ENCODE measurements at places on chromosomes 7 and 10. TPM values are rescaled to one million over a fixed set of nuclear protein-coding genes. Genes with fewer than 3 reads are reported as not detected.
A peak's percentile ranks its signal among the peaks of the same experiment; 100 is the strongest.

DNA sequence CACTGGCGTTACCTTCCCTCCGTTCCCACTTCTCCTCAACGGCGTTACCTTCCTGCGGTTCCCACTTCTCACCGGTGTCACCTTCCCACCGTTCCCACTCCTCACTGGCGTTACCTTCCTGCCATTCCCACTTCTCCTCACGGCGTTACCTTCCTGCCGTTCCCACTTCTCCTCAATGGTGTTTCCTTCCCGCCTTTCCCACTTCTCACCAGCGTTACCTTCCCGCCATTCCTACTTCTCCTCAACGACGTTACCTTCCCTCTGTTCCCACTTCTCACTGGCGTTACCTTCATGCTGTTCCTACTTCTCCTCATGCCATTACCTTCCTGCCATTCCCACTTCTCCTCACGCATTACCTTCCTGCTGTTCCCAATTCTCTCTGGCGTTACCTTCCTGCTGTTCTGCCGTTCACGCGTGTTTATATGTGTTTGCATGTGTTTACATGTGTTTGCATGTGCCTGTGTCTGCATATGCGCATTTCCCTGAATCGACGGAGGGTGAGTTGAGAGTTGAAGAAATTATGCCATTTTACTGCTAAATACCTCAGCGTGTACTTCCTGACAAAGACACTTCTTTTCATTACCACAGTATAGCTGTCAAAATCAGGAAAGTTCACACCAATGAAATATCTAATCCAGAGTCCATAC is 23.2 kb upstream of the CFAP46 start:
- H3K36me3 ChIP-seq = no peaks in the 10 kb centered on the region
- H3K4me3 ChIP-seq = no peak overlapping the region
- H3K27ac ChIP-seq = no peak overlapping the region
- DNase-seq = no peak

VSTM2A gene
- total RNA-seq = 0.98 TPM

DNA sequence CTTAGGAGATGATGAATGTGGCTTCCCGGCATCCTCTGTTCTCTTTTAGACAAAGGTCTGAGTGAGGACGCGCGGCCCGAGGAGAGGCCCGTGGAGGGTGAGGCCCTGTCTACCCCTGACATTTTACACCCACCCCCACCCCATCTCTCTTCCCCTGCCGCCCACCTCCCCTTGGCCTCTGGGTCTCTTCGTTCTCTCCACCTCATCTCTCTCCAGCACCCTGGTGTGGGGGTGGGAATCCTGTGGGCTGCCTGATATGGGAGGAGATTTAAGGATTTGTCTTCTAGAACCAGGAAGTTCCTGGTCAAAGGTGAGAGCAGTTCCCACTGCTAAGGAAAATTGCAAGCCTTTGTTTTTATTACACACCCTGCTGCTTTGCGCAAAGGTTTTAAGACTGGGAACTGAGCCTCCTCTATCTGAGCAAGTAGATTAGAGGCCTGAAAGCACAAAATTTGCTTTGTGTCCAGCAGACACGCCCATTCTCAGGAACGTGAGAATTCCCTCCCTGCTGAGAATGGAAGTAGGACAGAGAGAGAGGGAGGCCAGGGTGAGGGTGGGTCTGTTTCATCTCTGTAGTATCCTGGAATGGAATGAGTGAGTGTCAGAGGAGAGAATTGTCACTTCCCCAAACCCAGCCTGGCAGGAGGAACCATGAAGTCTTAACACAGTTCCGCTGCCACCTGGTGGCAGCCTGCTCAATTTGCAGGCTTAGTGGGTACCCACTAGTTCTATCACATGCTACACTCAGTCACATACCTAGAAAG is 91.2 kb downstream of the GTF2IRD1 start:
- H3K4me3 ChIP-seq = no peak overlapping the region
- DNase-seq = peak; percentile 65
- no peak overlapping the region for H3K27ac ChIP-seq
- H3K27me3 ChIP-seq = no peaks in the 10 kb centered on the region
- peaks cover 32% of the 10 kb centered on the region for H3K36me3 ChIP-seq

- H3K27me3 ChIP-seq = no peaks in the 10 kb centered on the region
- no peak for DNase-seq
- H3K4me3 ChIP-seq = no peak overlapping the region
- peaks cover 27% of the 10 kb centered on the region for H3K4me1 ChIP-seq
Observed at GRCh38 chr7:155741805-155742204, 70.5 kb downstream of the SHH start.

DNA sequence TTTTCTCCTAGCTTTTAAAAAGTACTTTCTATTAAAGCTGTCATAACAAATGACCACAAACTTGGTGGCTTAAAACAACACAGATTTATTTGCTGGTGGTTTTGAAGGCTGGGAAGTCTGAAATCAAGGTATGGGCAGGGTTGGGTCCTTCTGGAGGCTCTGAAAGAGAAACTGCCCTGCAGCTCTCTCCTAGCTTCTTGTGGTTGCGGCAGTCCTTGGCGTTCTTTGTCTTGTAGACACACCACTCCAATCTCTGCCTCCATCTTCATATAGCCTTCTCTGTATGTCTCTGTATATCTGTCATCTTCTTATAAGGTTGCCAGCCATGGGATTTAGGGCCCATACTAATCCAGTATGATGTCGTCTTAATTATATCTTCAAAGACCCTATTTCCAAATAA is 79.4 kb upstream of the PRR15 start:
- no peaks in the 10 kb centered on the region for H3K36me3 ChIP-seq
- H3K27ac ChIP-seq = no peak overlapping the region
- no peak for DNase-seq
- H3K4me1 ChIP-seq = peaks cover 28% of the 10 kb centered on the region
- no peaks in the 10 kb centered on the region for H3K27me3 ChIP-seq

DNA sequence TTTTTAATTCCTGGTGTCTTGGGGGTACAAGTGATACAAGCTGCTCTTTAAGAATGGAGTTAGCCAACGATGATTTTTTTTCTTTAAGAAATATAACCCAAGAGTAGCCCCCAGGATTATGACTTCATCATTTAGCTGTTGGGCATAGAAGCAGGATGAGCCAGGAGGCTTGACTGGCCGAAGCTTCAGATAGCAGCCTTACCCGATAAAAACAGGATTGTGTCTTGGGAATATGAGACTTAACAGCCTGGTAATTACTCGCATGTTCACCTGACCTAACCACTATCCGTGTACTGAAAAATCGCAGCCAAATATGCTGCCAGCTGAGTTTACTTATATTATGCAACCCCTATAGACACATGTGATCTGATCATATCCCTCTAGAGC is 346.0 kb upstream of the BMPER start:
- H3K27ac ChIP-seq = no peak overlapping the region
- H3K4me3 ChIP-seq = no peak overlapping the region
- H3K36me3 ChIP-seq = no peaks in the 10 kb centered on the region
- DNase-seq = no peak

NODAL gene
- 41.1 TPM for total RNA-seq

DNA sequence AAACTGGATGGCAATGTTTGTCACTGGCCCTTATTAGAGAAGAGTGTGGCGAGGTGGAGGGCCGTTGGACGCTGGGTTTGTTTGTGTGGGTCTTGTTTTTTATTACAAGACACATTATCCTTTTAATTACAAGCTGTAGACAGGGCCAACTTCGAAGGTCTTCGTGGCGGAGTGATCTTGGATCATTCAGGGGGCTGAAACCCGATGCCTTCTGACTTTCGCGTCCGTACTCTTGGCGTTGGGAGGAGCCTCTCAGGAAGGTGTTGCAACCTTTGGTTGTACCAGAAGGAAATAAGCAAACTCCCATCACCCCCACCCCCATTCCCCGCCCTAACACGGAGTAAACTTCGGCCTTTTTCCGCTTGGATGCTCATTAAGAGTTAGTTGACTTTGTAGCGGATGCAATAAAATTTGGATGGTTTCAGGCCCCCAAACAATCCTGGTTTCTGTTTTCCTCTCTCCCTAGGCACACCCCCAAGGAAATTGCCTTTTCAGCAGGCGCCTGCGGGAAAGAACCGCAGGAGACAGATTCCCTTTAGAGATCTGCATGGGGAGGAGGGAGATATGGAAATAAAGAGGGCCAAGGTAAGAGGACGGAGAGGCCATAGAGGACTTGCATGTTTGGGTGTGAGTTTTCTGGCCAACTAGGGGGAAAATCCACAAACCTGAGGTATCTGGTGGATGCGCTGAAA is 294.5 kb upstream of the NFE2L3 start:
- H3K4me3 ChIP-seq = no peak overlapping the region
- peaks cover 42% of the 10 kb centered on the region for H3K4me1 ChIP-seq
- peak; percentile 56 for DNase-seq
- H3K27ac ChIP-seq = no peak overlapping the region
- peaks cover 25% of the 10 kb centered on the region for H3K27me3 ChIP-seq
- no peaks in the 10 kb centered on the region for H3K36me3 ChIP-seq

- no peak for DNase-seq
- H3K27ac ChIP-seq = no peak overlapping the region
- no peak overlapping the region for H3K4me3 ChIP-seq
- H3K27me3 ChIP-seq = no peaks in the 10 kb centered on the region
Observed at GRCh38 chr7:136687693-136688322, 180.6 kb upstream of the CHRM2 start.

PRLHR gene
- not detected for total RNA-seq

ZNF727 gene
- not detected for total RNA-seq

SPDYE2 gene
- 0.15 TPM for total RNA-seq

DNA sequence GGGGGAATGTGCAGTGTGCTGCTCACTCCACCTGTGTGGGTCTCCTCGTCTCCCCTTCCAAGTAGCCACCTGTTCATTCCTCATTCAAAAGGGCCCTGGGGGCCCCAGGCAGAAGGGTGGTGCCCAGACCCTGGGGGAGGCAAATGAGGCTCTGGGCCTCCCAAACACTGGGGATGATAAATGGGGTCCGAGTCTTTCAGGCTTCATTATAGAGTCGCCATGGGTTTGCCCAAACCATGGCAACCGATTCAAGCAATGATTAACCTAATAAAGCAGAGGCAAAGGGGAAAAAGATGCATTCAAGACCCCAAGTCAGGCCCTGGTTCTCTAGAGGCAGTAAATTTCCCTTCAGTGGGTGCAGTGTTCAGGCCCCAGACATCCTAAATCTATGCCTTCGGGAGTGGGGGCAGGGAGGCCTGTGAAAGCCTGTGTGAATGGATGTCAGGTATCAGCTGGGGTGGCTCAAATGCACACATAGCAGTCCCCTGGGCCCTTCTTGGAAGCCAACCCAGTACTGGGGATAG is 10.4 kb downstream of the NEUROG3 start:
- peaks cover 57% of the 10 kb centered on the region for H3K27me3 ChIP-seq
- peaks cover 15% of the 10 kb centered on the region for H3K4me1 ChIP-seq
- H3K36me3 ChIP-seq = no peaks in the 10 kb centered on the region
- no peak for DNase-seq
- H3K27ac ChIP-seq = no peak overlapping the region
- no peak overlapping the region for H3K4me3 ChIP-seq

DNA sequence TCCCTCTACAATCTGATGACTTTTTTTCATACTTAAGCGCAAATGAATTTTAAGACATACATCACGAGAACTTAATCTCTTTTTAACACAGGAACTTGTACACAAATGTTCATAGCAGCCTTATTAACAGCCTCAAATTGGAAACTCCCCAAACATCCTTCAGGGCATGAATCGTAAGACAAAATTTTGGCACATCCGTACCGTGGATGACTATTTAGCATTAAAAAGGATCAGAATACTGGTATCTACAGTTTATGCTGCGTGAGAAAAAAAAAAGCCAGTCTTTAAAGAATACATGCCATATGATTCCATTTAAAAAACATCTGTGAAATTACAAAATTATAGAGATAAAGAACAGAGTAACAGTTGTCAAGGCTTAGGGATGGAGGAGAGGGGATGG is 46.8 kb downstream of the PDE1C start:
- no peak overlapping the region for H3K27ac ChIP-seq
- DNase-seq = no peak
- H3K4me3 ChIP-seq = no peak overlapping the region
- H3K36me3 ChIP-seq = no peaks in the 10 kb centered on the region

PIK3CG gene
- total RNA-seq = 0.11 TPM

- H3K27ac ChIP-seq = no peak overlapping the region
- peak overlapping the region; percentile 48 for H3K4me3 ChIP-seq
Observed at GRCh38 chr10:23094786-23095403, 484 bp upstream of the MSRB2 start.

GRCh38 chr7:11754933-11755332 is 77.1 kb downstream of the THSD7A start:
- H3K4me3 ChIP-seq = no peak overlapping the region
- DNase-seq = no peak
- H3K4me1 ChIP-seq = no peaks in the 10 kb centered on the region
- no peaks in the 10 kb centered on the region for H3K27me3 ChIP-seq

- peak overlapping the region; percentile 80 for H3K27ac ChIP-seq
- DNase-seq = peak; percentile 84
- peaks cover 25% of the 10 kb centered on the region for H3K4me1 ChIP-seq
- no peaks in the 10 kb centered on the region for H3K36me3 ChIP-seq
- H3K27me3 ChIP-seq = peaks cover 40% of the 10 kb centered on the region
Observed at GRCh38 chr10:28668363-28669226, 8.7 kb upstream of the BAMBI start.

DNA sequence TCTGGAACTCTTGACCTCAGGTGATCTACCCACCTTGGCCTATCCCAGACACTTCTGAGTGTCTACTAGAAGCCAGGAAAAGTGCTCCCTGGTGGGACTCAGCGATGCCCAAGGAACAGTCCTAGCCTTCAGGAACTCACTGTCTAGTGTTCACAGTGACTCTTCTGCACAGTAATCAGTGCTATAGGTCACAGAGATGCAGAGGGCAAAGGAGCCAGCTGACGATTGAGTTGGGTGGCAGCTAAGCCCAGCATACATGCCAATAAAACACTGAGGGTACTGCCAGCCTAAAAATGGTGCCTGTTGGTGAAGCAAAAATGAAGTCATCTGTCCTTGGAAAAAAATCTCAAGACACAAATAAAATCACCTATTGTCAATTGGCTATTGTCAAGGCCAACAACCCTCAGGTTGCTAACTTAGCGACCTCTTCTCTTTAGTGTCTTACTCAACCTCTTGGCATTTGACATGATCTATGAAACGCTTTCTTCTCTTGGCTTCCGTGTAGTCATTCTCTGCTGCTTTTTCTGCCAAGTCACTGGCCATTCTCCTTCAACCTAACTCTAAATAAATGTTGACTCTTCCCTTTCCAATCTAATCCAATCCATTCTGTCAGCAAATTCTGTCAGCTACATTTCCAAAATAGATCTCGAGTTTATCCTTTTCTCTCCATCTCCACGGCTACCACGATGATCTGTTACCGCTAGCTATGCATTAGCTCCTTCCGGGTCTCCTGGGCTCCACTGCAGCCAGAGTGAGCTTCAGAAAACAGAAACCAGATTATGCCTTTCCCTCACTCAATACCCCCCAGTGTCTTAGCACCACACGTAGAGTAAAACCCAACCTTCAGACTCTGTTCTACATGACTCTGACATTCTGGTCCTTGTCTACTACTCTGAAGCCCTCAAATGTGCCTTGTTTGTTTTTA is 99.2 kb downstream of the ATXN7L1 start:
- H3K27ac ChIP-seq = peak overlapping the region; percentile 7
- no peaks in the 10 kb centered on the region for H3K27me3 ChIP-seq
- H3K36me3 ChIP-seq = no peaks in the 10 kb centered on the region
- peaks cover 69% of the 10 kb centered on the region for H3K4me1 ChIP-seq

- H3K27ac ChIP-seq = peak overlapping the region; percentile 57
- H3K36me3 ChIP-seq = no peaks in the 10 kb centered on the region
- DNase-seq = no peak
- no peak overlapping the region for H3K4me3 ChIP-seq
Observed at GRCh38 chr7:128827248-128827958, 2.8 kb upstream of the FLNC start.

GFRA1 gene
- 5.1 TPM for total RNA-seq
